Stimulated activated CD8-positive, alpha-beta memory T cell treated with anti-CD3 and anti-CD28 coated beads, Interleukin-7, amount 100 ng/mL, for 24 hours (primary cell): ENCODE measurements at places on chromosomes 4 and X.

- no peak for DNase-seq
Observed at GRCh38 chr4:73248416-73248815, 10.2 kb downstream of the ANKRD17 start.

GRCh38 chr4:78774417-78774816, 1.7 kb upstream of the BMP2K start:
- DNase-seq, result no peak

DNA sequence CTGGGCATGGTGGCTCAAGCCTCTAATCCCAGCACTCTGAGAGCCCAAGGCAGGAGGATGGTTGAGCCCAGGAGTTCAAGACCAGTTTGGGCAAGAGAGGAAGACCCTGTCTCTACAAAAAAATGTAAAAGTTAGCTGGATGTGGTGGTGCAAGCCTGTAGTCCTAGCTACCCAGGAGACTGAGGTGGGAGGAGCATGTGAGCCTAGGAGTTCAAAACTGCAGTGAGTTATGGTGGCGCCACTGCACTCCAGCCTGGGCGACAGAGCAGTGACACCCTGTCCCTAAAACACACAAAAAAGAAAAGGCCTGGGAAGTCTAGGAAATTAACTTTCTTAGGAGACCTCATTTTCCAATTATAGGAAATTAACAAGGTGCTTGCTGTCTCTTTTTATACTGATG, 76.8 kb downstream of the JAKMIP1 start:
- no peak for DNase-seq

GRCh38 chrX:9605484-9605883, 140.6 kb downstream of the TBL1X start:
- no peak for DNase-seq

- DNase-seq, result no peak
Observed at GRCh38 chr4:139191373-139191772, 14.4 kb upstream of the ELF2 start.

- DNase-seq, result no peak
Observed at GRCh38 chr4:82569076-82569475, 7.3 kb upstream of the TMEM150C start.

GRCh38 chrX:68934421-68934820, 105.6 kb downstream of the EFNB1 start:
- no peak for DNase-seq

DNA sequence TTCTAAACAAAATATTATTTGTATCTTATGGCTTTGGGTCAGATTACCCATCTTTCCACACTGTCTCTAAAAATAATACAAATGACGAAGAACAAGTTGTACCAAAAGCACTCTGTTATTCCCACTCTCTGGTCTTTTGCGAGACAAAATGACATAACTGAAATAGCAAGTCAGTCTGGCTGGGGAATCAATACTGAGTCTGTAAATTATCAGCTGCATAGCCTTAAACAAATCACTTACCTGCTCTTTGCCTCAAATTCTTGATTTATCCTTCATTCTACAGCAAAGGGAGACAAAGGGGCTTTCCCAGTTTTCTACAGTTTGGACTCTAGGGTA, 40.9 kb downstream of the SOWAHB start:
- DNase-seq, result no peak

- no peak for DNase-seq
Observed at GRCh38 chrX:17547658-17548057, 172.7 kb downstream of the NHS start.

GRCh38 chrX:9033586-9033985, 341 bp downstream of the FAM9B start:
- DNase-seq, result no peak

DNA sequence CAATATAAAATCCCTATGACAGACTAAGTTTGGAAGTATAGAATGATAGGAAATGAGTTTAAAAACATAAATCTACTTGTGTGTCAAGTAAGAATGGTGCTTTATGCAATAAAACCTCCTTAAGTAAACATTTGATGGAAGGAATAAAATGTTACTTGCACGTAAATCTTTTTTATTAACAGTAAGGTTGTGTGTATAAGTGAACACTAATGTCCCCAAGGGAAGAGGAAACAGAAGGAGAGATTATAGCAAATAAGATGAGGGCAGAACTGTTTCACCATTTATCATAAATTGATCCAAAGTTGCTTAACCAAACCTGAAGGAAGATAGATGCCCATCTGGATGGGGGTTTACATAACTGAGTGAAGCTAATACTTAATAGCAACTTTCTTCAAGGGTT, 86.8 kb downstream of the FRMPD4 start:
- DNase-seq, result no peak

DNA sequence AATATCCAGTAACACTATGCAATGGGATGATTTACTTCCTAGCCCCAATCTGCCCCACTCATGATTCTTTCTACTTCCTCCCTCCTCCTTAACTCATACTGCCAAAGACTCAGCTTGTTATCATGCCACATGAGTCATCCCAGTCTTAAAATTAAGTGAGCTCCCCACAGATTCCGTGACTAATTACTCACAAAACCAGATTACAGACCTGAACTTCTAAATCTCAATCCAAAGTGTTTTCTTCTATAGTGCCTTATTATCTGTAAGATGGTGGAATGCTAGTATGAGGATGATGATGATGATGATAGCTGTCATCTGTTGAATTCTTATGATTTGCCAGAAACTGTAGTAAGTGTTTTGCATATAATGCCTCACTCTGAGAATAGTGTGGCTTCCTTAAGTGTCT, 27.7 kb upstream of the GPC3 start:
- no peak for DNase-seq

DNA sequence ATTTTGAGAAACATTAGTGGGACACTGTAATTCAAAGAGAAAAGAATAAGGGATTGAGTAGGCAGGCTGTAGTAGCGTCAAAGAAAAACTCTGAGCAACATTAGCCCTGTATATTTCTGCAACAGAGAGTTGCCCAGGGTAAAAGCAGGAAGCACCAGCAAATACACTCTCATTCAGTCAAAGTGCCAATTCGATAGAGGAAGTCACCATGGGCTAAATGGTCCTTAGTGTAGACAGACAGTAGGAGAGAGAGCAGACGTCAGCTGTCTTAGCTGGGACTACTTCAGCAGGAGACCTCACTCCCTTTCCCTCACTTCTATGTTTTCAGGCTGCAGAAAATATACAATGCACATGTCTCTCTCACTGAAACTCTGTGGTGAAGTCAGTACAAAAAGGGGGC, 2073.8 kb upstream of the TENM3 start:
- DNase-seq, result no peak

DNA sequence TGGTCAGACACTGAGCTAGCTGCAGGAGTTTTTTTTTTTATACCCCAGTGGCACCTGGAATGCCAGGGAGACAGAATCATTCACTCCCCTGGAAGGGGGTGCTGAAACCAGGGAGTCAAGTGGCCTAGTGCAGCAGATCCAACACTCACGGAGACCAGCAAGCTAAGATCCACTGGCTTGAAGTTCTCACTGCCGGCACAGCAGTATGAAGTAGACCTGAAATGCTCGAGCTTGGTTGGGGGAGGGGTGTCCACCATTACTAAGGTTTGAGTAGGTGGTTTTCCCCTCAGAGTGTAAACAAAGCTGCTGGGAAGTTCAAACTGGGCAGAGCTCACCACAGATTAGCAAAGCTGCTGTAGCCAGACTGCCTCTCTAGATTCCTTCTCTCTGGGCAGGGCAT, 537.9 kb upstream of the LCORL start:
- no peak for DNase-seq

GRCh38 chrX:110042496-110042895, 39.6 kb downstream of the TMEM164 start:
- DNase-seq, result no peak

GRCh38 chr4:37830640-37831039, 4.2 kb downstream of the PGM2 start:
- DNase-seq, result no peak

DNA sequence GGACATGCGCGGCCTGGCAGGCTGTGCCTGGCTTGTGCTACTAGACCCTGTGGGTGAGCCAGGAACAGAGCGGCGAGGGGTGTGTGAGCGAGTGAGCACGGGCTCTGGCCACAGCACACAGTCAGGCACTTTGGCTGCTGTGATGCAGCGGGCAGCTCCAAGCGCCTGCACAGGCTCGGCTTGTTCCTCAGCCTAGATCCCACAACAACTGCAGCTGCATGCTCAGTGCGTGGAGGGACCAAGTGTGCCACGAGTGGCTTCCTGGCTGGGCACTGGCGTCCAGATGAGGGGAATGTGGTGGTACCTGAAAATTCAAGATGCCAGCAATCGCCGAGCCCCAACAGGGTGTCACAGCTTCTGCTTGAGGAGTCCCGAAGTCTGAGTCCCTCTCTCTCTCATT, 1056.6 kb downstream of the RAPGEF2 start:
- no peak for DNase-seq

GRCh38 chrX:66045894-66046293, 6.0 kb upstream of the VSIG4 start:
- DNase-seq, result no peak

DNA sequence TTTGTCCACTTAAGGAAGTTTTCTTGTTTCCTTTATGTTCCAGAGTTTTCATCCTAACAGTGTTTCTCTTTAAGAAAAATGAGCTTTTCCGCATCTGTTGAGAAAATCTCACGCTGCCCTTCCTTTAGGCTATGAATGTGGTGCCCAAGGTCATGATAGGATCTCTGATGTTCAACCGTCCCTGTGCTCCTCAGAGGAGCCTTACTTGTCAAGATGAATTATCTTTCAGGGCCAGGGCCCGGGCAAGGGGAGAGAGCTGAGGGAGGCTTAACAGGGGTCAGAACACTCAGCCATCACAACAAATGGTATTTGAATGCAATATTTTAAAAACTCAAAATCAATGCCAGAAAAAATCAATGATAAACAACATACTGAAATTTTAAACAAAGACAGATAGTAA, 6.2 kb upstream of the NELFA start:
- no peak for DNase-seq

DNA sequence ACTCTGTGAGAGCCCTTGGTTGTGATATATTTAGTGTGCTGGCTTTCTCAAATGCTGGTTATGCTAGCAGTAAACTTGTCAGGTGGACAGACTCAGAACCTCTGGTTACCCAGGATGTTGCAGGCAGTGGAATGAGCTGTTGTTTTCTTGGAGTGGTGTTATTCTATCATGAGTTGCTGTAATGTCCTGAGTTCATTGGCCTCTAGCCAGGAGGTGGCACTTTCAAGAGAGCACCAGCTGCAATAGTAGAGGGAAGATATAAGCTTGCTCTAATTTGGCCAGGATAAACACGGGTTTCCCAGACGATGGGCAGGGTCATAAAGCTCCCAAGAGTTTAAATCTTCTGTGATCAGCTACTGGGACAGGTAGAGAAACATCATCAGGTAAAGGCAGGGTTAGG, 95.0 kb upstream of the UBQLN2 start:
- DNase-seq, result no peak

- DNase-seq, result no peak
Observed at GRCh38 chrX:29852767-29853166, 362.6 kb upstream of the MAGEB2 start.

DNA sequence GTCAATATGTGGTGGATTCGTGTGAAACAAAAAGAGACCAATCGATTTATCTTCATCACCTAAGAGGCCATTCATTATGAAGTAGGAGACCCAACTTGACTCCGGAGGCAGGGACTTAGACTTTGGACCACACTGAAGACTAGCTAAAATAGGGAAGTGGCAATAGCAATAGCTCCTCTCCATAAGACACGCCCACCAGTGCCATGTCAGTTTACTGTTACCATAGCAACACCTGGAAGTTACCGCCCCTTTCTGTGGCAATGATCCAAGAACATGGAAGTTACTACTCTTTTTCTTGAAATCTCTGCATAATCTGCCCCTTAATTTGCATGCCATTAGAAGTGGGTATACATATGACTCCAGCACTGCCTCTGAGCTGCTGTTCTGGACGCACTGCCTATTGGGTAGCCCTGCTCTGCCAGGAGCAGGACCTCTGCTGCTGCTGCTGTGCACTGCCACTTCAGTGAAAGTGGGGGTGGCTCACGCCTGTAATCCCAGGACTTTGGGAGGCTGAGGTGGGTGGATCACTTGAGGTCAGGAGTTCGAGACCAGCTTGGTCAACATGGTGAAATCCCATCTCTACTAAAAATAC, 163.2 kb downstream of the PRKX start:
- no peak for DNase-seq

DNA sequence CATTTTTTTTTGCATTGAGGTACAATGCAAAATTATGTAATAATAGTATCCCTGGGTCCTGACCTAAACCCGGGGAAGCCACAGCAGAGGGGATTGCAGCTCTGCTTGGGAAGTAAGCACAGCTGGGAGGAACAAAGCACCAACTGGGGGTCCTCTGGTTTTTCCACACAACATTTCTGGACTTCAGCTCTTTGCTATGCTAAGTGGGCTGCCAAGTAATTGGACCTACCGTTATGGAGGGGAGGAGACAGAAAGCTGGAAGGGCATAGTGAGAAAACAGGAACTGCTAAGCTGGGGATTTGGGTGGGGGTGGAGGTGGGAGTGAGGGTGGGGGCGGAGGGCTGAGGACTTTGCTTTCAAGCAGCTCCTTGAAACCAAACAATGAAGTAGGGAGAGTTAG, 183.3 kb downstream of the ZIC3 start:
- DNase-seq, result no peak

DNA sequence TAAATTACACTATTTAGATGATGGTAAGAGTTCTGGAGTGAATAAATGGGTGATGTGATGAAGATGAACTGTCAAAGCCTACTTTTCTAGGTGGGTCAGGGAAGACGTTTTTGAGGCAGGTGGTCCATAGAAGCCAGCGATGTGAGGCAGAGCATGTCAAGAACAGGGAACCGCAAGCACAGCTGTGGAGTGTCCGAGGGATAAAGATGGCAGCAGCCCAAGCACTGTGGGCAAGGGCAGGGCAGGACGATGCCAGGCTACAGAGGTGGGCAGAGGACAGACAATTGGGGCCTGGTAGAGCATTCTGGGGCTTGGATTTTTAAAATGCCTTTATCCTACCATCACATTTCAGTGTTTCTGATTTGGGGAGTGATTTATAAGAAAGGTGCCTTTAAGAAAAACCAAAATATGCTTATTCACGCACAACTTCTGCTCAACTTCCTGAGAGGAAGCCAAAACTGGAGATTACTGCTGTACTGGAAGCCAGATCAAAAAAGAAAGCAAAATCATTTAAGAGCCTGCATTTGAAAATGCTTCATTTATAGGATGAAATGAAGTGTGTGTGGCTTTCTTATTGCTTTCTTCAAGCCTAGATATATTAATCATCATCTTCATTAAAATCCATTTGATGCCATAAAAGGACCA, 119.0 kb upstream of the WDR17 start:
- no peak for DNase-seq

- no peak for DNase-seq
Observed at GRCh38 chrX:55056820-55057674, 17.8 kb upstream of the PAGE2B start.

DNA sequence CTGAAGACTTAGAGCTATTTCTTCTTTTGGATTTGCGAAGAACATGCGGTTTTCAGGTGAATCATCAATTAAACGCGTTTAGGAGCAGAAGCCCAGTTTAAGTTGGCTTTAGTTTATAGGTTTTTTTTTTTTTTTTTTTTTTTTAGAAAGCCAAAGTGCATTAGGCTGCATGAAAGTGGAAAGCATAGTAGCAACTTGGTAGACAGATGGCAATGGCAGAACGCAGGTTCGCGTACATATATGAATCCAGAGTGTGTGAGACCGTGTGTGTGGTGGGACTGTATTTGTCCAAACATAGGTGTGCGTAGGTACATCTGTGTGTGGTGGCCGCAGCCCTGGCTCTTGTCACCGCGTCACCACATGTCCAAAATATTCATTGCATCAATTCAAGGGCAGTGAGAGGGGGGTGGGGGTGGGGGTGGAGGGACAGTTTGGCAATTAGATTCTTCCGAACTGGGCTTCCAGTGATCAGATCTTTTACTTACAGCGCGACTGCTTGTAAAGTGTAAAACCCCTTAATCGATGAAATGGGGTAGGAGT, 901 bp downstream of the JADE1 start:
- DNase-seq, result no peak

- DNase-seq, result no peak
Observed at GRCh38 chr4:7198440-7199128, 6.2 kb downstream of the SORCS2 start.
